ENCODE measurements at places on chromosomes 6 and 20. TPM values are rescaled to one million over a fixed set of nuclear protein-coding genes. Genes with fewer than 3 reads are reported as not detected.
A peak's percentile ranks its signal among the peaks of the same experiment; 100 is the strongest.

The GGTLC1 gene
- not detected for polyA plus RNA-seq

The SLC35F1 gene
- polyA plus RNA-seq = not detected

The MTCH1 gene
- 95.8 TPM for polyA plus RNA-seq

The WFDC2 gene
- not detected for polyA plus RNA-seq

DNA sequence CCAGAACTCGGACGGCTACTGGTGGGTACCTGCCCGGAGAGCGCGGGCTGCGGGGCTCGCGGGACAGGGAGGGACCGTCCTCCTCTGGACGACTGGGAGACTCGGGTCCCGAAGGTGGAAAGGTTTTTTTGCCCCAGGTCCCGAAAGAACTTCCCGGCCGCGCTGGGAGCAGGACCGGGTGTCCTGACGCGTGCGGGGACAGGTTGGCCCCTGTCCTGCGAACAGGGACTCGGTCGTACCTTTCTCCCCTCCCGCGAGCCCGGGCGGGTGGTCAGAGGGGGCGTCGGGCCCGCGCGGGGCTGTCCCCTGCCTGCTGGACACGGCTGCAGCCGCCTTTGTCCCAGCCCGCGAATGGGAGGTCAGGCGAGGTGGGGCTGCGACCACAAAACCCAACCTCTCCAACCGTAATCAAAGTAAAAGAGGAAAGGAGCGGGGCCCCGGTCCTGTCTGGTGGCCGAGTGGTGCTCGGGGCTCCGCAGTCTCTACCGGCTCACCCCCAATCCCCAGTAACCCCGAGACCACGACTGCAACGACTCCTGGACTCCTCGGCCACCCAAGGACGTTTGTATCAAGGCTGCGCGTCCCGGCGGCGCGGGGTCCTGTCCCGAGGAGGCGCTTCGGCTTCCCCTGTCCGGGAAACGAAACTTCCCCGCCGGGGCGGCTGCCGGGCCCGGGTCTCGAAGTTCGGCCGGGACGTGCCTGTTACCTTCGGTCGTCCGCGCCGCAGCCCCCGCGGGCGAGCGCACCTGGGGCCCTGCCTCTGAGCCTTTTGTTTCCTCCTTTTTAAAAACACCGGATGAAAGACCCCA lies 798 bp downstream of the DSP start:
- H3K27ac ChIP-seq = no peak overlapping the region
- H3K27me3 ChIP-seq = peaks cover 46% of the 10 kb centered on the region
- H3K36me3 ChIP-seq = no peaks in the 10 kb centered on the region
- peaks cover 25% of the 10 kb centered on the region for H3K4me1 ChIP-seq

GRCh38 chr20:50789968-50790650 lies 4.8 kb upstream of the BCAS4 start:
- DNase-seq = no peak
- H3K36me3 ChIP-seq = no peaks in the 10 kb centered on the region
- H3K27me3 ChIP-seq = no peaks in the 10 kb centered on the region
- peaks cover 15% of the 10 kb centered on the region for H3K4me1 ChIP-seq

GRCh38 chr6:31530659-31531058 lies 1.9 kb downstream of the MCCD1 start:
- DNase-seq = no peak
- H3K36me3 ChIP-seq = peaks cover 58% of the 10 kb centered on the region
- no peaks in the 10 kb centered on the region for H3K27me3 ChIP-seq
- no peak overlapping the region for H3K4me3 ChIP-seq

DNA sequence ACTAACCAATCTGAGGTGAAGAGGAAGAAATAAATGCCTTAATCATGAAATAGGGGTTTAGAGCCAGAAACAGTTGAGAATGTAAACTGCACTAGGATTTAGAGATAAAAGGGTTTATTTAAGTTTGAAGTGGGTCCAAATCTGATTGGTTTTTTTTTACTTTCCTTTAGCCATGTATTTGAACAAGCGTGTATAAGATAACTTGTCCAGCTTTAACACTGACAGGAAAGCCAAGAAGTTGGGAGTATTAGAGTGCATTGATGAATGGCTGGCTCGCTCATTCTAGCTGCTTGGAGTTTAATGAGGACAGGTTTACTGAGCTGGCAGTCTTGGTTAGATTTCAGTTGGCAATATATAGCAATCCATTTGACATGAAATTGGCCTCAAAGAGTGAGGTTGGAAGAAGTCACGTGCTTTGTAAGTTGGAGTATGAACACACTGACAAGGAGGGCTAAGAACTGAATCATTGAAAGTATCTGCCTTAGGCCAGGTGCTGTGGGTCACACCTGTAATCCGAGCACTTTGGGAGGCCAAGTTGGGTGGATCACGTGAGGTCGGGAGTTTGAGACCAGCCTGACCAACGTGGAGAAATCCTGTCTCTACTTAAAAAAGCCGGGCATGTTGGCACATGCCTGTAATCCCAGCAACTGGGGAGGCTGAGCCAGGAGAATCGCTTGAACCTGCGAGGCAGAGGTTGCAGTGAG lies 13.7 kb downstream of the SRSF3 start:
- H3K4me1 ChIP-seq = peaks cover 35% of the 10 kb centered on the region
- H3K4me3 ChIP-seq = no peak overlapping the region
- DNase-seq = no peak
- peak overlapping the region; percentile 7 for H3K27ac ChIP-seq
- peaks cover 92% of the 10 kb centered on the region for H3K36me3 ChIP-seq
- no peaks in the 10 kb centered on the region for H3K27me3 ChIP-seq

- no peak overlapping the region for H3K27ac ChIP-seq
- no peaks in the 10 kb centered on the region for H3K27me3 ChIP-seq
- no peak overlapping the region for H3K4me3 ChIP-seq
- H3K4me1 ChIP-seq = no peaks in the 10 kb centered on the region
- no peak for DNase-seq
Observed at GRCh38 chr6:170031684-170032121, 259.2 kb downstream of the DLL1 start.

DNA sequence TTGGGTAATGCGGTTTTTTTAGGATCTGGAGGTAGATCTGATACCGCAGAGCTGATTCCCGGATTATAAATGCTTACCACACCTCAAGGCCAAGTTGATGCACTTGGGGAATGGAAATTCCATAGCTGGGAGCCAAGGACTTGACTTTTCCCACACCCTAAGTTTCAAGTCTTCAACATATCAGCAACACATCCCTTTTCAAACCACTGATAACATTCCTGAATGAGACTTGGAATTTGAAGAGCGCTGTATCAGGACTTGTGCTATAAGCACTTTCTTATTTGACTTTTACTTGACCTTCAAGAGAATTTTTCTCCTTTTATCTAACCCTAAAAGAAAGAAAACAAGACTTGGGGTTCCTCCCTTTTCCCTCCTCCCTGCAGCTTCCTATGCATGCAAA lies 90.6 kb upstream of the NAA20 start:
- no peaks in the 10 kb centered on the region for H3K36me3 ChIP-seq
- H3K27me3 ChIP-seq = no peaks in the 10 kb centered on the region
- no peak overlapping the region for H3K4me3 ChIP-seq
- H3K27ac ChIP-seq = no peak overlapping the region
- DNase-seq = no peak

GRCh38 chr6:162907876-162908481 lies 180.2 kb downstream of the PACRG start:
- no peaks in the 10 kb centered on the region for H3K4me1 ChIP-seq
- H3K4me3 ChIP-seq = no peak overlapping the region
- H3K27me3 ChIP-seq = no peaks in the 10 kb centered on the region
- DNase-seq = peak; percentile 60

- no peak overlapping the region for H3K27ac ChIP-seq
- no peak for DNase-seq
- no peaks in the 10 kb centered on the region for H3K36me3 ChIP-seq
Observed at GRCh38 chr6:2007165-2007564, 238.2 kb downstream of the GMDS start.

DNA sequence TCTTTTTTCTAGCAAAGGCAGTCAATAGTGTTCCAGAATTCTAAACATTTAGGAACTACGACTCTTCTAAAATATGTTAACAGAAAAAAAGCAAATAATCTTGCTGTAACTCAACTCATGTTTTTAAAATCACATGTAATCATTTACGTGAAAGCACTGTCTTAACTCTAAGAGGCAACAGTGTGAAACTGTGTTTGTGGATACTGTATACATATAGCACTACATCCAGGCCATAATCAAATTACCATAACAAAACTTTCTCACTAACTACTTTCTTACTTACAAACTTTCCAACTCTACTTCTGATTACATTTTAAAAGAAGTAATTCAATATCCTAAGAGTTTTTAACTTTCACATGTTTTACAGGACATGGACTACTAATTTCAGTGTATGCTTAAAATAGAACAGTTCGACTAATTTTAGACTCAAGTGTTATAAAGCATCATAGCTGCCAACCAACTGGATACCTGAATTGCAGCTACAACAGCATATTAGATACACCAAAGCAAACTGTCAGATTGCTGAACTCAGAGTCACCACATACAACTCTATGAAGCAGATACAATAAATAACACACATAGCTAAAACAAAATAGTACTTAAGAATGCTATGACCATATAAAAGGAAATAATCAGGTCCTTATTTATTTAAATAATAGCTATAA lies 121.6 kb upstream of the BEND6 start:
- DNase-seq = no peak
- no peak overlapping the region for H3K27ac ChIP-seq
- H3K27me3 ChIP-seq = peaks cover 7% of the 10 kb centered on the region
- no peak overlapping the region for H3K4me3 ChIP-seq
- H3K4me1 ChIP-seq = no peaks in the 10 kb centered on the region
- H3K36me3 ChIP-seq = no peaks in the 10 kb centered on the region

Data from CD4-positive, CD25-positive, alpha-beta regulatory T cell (primary cell).